ENCODE measurements at places on chromosomes 1 and 21.

DNA sequence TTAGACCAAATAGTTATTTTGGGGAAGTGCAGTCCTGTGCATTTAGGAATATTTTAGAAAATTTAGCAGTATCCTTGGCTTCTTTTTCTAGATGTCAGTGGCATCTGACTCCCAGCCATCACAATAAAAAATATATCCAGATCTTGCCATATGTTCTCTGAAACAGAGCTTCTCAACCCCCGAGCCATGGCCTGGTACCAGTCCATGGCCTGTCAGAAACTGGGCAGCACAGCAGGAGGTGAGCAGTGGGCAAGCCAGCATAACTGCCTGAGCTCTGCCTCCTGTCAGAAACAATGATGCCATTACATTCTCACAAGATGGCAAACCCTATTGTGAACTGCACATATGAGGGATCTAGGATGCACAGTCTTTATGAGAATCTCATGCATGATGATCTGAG, 480.0 kb downstream of the LRRIQ3 start:
- DNase-seq: no peak

DNA sequence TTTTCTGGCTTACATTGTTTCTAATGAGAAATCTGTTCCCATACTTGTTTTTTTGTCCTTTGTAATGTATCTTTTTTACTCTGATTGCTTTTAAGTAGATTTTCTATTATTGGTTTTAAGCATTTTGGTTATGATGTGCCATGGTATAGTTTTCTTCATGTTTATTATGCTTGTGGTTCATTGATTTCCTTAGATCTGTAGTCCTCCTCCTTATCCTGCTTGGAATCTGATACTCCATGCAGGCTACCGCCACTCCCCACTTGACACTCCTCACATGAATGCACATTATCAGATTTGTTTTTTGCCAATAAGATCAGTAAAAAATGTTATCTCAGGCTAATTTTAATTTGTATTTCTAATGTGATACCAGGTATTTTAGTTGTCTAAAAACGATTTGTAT, 20.8 kb downstream of the UROD start:
- no peak for DNase-seq

DNA sequence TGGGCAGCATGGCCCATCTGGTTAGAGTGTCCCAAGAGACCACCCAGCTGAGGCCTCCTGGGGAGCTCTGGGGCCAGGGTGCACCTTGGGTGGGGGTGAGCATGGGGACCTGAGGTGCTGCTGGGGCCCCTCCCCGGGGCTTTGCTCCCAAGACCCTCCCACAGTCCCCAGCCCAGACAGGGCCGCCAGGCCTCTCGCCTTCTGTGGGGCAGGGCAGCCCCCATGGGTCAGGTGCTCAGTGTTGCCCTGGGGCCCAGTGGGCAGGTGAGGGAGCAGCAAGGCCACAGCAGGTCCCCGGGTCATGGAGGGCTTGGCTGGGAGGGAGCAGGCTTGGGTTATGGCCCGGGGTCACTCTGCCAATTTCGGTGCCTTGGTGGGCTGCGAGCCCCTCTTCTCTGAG, 24.5 kb upstream of the PEX10 start:
- DNase-seq: no peak

GRCh38 chr1:67646145-67647035, 38.6 kb upstream of the GADD45A start:
- DNase-seq: peak; percentile 8

- no peak for DNase-seq
Measured at GRCh38 chr1:225592362-225593025, 60.4 kb downstream of the ENAH start.

DNA sequence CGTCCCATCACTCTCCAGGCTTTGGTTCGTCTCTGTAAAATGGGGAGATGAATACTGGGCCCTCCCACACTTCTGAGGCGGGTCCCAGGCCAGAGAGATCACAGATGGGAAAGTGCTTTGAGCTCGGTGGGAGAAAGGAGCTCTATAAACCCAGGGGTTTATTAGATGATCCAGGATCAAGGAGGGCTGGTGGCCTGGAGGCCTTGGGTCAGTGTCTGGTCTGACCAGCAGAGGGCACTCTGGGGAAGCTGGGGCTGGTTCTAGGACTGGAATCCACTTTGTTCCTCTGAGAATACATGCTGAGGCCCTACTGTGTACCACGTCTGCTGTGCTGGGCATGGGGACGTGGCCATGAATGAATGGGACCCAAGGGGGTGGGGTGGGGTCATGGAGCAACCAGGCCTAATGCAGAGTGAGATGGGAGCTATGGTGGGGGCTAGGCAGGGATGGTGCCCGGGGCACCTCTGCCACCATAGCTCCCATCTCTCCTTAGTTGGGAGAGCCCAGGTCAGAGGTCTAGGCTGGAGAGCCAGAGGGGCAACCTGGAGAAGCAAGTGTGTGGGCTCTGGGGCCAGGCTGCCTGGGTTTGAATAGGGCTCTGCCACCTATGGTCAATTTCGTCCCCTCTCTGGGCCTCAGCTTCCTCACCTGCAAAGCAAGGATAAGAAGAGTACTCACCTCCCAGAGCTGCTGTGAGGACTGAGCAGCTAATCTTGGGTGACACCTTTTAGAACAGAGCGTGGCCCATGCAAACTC, 9.0 kb upstream of the FAM131C start:
- peak; percentile 61 for DNase-seq
